IPS-NIHi11 (cell line): ENCODE measurements at places on chromosomes 12 and 14.

- no peak for DNase-seq
These were observed 82.4 kb downstream of the ARL6IP4 start for GRCh38 chr12:123062681-123063486.

DNA sequence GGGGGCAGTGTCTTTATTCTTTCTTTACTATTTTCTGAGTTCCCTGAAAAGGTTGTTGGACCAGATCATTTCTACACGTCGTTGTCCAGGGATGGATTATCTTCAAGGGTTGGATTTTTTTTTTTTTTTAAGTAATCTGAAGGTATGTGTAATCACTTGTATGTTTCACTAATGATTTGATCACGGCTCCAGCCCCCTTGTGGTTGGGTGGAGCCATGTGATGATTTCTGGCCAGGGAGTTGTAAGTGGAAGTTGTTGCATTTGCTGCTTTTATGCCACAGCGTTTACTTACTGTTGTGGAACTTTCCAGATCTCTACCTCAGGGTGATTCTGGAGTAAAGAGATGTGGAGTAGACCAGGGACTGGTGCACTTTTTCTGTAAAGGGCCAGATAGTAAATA is 390.3 kb downstream of the AACS start:
- DNase-seq: no peak

- no peak for DNase-seq
These were observed 7.4 kb downstream of the NKX2-1 start for GRCh38 chr14:36512585-36513003.

GRCh38 chr14:64726585-64726890 is 22.3 kb downstream of the PLEKHG3 start:
- DNase-seq: no peak

GRCh38 chr14:30906752-30907658 is 32.6 kb downstream of the COCH start:
- DNase-seq: no peak

DNA sequence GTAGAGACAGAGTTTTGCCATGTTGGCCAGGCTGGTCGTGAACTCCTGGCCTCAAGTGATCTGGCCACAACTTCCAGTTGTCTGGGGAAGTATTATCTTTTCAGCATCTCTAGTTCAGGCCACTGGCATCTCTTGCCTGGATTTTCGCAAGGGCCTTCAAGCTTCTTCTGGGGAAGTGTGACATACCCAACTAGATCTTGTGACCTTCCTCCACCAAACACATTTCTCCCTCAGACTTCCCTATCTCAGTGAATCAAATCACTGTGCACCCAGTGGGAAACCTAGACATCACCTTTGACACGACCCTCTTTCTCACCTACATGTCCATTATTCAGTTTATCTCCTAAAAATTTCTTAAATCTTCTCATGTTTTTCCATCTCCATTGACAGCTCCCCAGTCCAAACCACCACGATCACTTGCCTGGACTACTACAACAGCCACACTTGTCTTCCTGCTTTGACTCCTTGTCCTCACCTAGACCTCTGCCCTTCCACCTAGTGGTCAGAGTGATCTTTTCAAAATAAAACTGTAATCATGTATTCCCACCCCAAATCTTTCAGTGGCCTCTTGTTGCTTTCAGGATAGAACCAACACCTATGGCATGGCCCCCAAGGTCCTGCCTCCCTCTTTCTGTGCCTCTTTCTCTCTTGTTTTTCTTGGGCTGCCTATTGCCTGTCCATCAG is 3.3 kb downstream of the EEF1AKMT3 start:
- DNase-seq: peak; percentile 18
